Renal cortex interstitium (tissue), 15 donors: ENCODE measurements at places on chromosomes 3 and 15. TPM values are rescaled to one million over a fixed set of nuclear protein-coding genes. Genes with fewer than 3 reads are reported as not detected.
A peak's percentile ranks its signal among the peaks of the same experiment; 100 is the strongest.

DNA sequence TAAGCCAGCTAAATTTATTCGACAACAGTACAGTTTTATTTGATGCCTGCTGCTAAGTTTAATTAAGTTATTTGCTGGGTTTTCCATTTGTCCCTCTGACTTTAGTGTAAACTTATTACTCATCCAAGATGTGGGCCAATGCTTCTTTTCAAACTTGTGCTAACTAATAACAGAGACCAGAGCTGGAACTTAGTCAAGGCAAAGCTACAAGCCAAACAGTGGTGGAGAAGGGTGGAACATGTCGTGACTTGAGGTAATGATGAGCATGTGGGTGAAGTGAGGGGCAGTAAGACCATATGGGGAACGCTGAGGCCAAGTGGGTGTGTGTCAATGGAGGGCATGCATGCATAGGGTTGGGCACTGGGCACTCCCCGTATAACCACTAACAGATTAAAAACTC is 63.9 kb downstream of the NMD3 start:
- DNase-seq: no peak

GRCh38 chr15:32716216-32716914 is 1.4 kb upstream of the GREM1 start:
- no peak for DNase-seq

DNA sequence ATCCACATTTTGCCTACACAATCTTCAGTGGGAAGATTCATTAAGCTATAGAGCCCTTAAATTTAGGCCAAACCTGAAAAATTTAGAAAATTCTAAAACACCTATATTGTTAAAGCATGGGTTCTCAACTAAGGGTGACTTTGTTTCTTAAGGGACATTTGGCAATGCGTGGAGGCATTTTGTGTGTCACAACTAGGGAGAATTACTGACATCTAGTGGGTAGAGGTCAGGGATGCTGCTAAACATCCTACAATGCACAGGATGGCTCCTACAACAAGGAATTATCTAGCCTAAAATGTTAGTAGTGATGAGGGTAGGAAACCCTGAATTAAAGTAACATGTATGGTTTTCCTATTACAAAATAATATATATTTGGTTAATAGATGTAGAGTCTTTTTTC is 55.8 kb downstream of the TBC1D5 start:
- DNase-seq: no peak

- DNase-seq: no peak
These were observed 344.6 kb upstream of the PROK2 start for GRCh38 chr3:72129501-72130094.

GRCh38 chr3:127180859-127181258 is 12.1 kb upstream of the PRR23E start:
- no peak for DNase-seq

- DNase-seq: no peak
These were observed 7.0 kb upstream of the CTSH start for GRCh38 chr15:78951841-78952238.

DNA sequence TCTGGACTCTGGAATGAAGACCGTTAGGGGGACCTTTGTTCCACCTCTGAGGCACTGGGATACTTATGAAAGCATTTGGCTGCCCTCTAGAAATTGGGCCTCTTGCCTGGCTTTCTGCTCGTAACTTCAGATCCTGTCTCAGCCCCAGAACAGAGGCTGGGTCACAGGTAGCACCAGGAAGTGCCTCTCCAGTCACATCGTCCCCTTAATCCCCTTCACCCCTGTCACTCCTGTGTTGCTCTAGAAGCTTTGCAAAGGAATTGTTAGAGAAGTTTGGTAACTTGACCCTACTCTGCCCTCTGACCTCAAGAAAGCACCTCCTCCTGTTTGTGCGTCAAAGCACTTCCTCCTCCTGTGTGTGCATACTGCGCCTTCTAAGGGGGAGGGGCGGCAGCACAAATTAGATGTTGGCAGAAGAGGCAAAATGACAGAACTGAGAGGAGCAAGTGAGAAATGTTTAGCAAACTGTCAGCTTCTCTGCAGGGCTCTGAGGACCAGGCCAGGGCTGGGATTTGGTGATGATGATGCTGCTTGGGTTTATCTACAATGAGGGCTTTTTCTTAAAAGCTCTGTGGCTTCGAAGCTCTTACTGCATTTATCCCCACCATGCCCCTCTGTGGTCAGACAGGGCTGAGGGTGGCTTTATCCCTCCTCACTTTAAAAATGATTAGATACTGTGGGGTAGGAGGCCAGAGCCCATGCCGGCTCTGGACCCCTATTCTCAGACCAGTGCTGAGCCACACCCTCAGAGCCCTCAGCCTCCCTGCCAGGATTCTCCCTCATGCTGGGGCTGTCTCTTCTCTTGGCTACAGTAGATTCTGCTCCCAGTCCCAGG is 76.2 kb downstream of the LARS2 start:
- peak; percentile 26 for DNase-seq

DNA sequence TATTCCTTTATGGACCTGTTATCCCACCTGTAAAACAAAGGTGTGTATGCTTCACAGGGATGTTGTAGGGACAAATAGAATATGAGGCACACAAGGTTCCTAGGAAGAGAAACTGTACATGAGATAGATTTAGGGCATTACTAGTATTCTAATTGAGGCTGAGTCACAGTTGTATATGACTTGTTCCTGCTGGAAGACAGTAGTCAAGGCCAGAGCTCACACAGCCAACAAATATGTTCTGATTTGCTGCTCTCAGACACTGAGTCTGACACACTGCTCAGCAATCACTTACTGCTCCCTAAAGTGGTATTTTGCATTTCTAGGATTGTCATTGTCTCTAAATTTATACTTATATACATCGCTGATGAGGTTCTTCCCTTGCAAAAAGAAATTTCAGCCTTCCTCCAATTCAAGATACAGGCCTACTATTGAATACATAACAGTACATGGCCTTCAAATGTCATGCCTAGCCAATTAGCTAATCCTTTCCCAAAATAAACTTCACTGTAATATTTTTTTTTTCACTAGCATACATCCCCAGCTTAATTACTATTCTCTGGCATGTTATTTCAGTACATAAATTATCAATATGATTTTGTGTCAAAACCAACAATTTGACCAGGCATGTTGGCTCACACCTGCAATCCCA is 69.8 kb downstream of the TIGIT start:
- no peak for DNase-seq

- DNase-seq: no peak
These were observed 28.0 kb upstream of the PLA2G4E start for GRCh38 chr15:42048821-42049200.

DNA sequence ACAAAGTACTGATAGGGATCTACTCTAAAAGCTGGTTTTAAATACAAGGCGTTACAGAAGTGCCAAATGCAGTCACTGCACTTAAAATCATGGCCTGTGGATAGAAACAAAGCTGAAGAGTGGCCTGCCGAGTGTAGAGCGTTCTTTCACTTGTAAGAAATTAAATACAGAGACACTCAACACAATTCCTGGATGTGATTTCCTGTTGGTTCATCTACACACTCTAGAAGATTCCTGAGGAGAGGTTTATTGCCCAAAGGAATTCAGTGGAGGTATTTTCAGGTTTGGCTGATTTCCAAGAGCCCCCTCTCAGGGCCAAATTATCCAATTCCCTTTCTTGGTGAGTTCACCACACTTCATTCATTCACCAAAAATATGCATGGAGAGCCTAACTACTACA is 200.3 kb upstream of the IL12A start:
- DNase-seq: no peak

- no peak for DNase-seq
These were observed 37.4 kb upstream of the LDHAL6B start for GRCh38 chr15:59169251-59169708.

DNA sequence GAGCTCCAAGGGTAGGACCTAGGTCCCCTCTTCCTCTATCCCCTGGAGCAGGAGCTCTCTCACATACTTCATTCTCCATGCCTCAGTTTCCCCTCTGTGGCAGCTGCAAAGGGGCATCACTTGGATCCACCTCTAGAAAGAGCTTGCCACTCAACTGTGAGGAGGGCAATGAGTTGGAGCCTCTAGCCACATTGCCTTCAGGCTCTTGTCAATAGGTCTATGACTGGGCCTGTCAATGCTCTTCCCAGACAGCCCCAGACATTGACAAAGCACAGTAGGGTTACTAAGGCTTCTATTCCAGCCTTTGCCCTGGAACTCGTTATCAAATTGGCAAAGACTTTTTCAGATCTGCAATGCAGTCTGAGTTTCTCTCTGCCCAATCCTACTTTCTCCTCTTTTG is 4.4 kb upstream of the VIPR1 start:
- no peak for DNase-seq

GRCh38 chr15:64464276-64465005 is 4.1 kb downstream of the ZNF609 start:
- DNase-seq: no peak

DNA sequence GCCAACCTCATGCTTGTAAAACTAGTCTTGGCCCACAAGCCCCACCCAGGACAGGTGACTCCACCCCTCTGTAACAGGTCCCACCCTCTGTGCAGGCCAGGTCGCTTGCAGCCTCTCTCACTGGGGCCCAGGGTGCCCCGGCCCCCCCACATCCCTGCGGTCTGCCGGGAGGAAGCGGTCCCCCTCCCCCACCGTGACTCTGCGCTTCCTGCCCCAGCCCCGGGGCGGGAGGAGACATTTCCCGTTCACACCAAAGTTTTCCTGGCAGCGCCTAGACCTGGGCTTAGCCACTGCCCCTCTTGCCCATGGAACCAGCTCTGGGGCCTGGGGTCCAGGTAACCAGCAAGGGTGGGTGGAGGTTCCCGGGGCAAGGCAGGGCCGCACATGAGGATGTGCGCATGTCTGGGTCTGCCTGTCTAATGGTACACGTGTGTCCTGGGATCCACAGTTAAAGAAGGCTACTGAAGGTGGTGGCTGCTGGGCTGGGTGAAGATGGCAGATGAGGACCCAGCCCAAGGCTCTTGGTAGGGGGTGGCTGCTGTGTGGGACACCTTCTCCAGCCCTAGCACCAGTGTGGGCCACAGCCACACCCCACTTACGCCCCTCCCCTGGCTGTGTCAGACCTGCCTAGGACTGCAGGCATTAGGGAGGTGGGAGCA is 8.4 kb downstream of the NBEAL2 start:
- DNase-seq: no peak

- DNase-seq: no peak
These were observed 2.3 kb upstream of the SHC4 start for GRCh38 chr15:48965972-48966371.

- no peak for DNase-seq
These were observed 266.1 kb upstream of the NR2F2 start for GRCh38 chr15:96064351-96064756.

DNA sequence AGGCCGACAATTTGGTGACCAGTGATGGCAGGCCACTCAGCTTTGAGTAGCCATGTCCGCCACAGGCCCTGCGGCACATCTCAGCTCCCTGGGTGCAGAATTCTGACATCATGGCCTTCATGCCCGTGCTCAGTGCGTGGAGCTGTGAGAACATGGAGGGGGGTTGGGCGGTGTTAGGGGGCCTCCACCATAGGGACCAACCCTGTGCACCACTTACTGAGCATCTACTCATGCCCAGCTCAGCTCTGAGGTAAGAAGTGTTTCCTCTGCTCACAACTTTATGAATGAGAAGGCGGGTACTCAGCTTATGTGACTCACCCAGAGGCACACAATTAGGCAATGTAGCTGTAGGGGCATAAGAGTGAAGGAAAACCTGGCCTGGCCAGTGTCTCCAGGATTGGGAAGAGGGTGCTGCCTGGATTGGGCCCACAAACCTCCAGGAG is 10.5 kb downstream of the ACOX2 start:
- DNase-seq: no peak

DNA sequence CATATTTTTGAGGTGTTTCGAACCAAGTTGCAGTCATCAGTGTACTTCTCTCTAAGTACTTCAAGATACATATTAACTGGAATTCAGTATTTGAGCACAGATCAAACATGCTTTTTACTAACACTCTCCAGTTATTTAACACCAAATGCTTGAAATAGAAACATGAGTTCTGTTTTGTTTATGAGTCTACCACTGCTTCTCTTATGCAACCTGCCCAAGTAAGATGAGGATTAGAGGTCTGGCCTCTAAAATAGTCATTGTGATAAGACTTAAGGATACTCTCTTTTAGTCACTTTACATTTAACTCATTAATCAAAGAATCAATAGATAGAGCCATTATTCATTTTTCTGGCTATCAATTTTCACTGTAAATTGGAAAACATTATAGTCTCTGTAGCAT is 156.2 kb upstream of the THRB start:
- no peak for DNase-seq

GRCh38 chr3:31892916-31893573 is 88.0 kb downstream of the OSBPL10 start:
- no peak for DNase-seq

DNA sequence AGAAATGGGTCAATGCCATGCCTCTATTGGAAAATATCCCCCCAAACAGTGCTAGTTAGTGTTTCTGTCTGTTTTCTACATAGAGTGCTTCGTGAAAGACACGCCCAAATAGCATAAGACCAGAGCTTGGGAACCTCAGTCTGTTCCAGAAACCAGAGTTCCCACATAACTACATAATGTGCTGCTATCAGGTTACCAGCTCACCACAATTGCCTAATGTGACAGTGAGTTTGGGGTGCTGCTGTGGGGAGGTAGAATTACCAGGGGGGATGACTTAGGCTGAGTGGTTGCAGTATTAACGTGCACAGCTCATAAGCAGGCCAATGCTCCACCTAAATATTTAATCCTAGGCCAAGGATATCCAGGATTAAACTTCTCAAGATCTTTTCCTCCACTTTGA is 39.2 kb downstream of the DUT start:
- no peak for DNase-seq

GRCh38 chr15:60540002-60540651 is 61.2 kb upstream of the ICE2 start:
- no peak for DNase-seq

GRCh38 chr15:89377842-89378295 is 43.2 kb upstream of the POLG start:
- no peak for DNase-seq

DNA sequence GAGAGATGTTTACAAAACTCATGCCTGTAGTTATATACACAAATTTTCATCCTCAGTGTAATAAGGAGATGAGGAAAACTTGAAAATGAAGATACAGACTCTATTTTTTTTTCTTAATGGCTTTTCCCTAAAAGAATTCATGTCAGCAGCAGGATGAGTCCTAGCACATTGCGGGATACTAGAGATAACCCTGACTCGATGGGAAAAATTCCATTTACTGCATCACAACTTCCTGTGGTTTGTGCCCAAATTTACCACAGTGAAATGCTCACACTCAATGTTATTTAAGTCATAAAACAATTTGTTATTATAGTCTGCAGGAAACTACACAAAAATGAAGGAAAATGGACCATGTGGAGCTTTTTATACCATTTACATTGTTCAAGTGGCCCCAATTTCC is 581.9 kb upstream of the ZNF717 start:
- no peak for DNase-seq

Gene GOLGA8J
- polyA plus RNA-seq: 1.3 TPM

Gene WDR76
- 12.2 TPM for polyA plus RNA-seq

Gene PCOLCE2
- polyA plus RNA-seq: 6.9 TPM

Gene CFAP100
- 3.3 TPM for polyA plus RNA-seq

Gene TEX55
- not detected for polyA plus RNA-seq

Gene ATP13A5
- 0.06 TPM for polyA plus RNA-seq

Gene TMF1
- polyA plus RNA-seq: 61.6 TPM

Gene XIRP1
- polyA plus RNA-seq: 0.14 TPM

Gene TRH
- polyA plus RNA-seq: 0.44 TPM

Gene CGNL1
- polyA plus RNA-seq: 65.3 TPM

Gene NDUFB5
- 177 TPM for polyA plus RNA-seq

Gene AQP9
- polyA plus RNA-seq: 0.13 TPM

Gene ADAMTS17
- polyA plus RNA-seq: 2.2 TPM

Gene MFSD1
- 53.9 TPM for polyA plus RNA-seq

Gene CHRFAM7A
- polyA plus RNA-seq: 6.0 TPM

Gene STRC
- polyA plus RNA-seq: 1.4 TPM

Gene FETUB
- 0.09 TPM for polyA plus RNA-seq

Gene PLOD2
- 191 TPM for polyA plus RNA-seq
